ENCODE measurements at places on chromosomes 7 and 10. TPM values are rescaled to one million over a fixed set of nuclear protein-coding genes. Genes with fewer than 3 reads are reported as not detected.

Gene RET
- not detected for total RNA-seq

Gene CYP3A5
- 70.7 TPM for total RNA-seq

Gene TMEM236
- 0.51 TPM for total RNA-seq

Gene TM9SF3
- total RNA-seq, result 177 TPM

Gene CTNNA3
- not detected for total RNA-seq

Gene SPDYE17
- not detected for total RNA-seq

Gene CTAGE8
- total RNA-seq, result 4.3 TPM

Gene IPMK
- total RNA-seq, result 10.7 TPM

DNA sequence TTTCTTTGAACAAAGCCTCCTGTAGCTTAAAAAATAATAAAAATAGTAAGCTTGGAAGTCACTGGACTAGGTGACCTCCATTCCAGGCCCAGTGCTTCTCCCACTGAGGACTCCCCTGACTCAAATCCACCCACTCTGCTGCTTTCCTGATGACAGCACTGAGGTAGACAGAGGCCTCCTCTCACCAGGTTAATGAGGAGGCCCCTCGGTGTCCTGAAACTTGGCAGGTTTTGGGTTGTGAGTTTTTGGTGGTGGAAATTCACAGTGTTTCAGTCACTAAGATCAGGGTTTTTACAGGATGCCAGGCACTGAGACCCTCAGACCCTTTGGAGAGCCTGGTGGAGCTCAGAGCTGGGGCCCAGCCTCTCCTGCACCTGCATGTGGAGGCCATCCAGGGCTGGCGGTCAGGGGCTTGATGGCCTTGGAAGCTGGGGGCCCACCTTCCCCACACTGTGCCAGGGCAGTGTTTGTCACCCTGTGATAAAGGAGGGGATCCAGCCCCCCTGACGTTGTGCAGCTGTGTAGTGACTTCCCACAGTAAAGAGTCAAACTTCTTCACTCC lies 19.1 kb downstream of the TSPAN14 start:
- DNase-seq, result no peak

DNA sequence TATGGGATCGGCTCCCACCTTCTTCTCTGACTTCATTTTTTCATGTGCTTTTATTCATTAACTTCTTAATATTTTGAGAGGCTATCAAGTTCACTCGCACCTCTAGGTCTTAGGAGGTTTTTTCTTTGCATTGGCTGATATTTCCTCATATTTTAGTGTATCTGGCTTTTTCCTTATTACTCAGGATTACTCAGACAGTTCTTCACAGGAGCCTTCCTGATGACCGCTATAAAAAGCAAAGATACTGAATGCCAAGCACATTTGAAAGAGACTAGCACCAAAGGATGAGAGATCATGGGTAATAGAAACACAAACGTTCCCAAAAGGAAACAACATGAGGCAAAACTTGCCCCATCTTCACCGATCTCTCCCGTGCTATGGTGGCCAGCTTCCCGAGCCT lies 409.2 kb upstream of the KLF6 start:
- DNase-seq, result no peak

DNA sequence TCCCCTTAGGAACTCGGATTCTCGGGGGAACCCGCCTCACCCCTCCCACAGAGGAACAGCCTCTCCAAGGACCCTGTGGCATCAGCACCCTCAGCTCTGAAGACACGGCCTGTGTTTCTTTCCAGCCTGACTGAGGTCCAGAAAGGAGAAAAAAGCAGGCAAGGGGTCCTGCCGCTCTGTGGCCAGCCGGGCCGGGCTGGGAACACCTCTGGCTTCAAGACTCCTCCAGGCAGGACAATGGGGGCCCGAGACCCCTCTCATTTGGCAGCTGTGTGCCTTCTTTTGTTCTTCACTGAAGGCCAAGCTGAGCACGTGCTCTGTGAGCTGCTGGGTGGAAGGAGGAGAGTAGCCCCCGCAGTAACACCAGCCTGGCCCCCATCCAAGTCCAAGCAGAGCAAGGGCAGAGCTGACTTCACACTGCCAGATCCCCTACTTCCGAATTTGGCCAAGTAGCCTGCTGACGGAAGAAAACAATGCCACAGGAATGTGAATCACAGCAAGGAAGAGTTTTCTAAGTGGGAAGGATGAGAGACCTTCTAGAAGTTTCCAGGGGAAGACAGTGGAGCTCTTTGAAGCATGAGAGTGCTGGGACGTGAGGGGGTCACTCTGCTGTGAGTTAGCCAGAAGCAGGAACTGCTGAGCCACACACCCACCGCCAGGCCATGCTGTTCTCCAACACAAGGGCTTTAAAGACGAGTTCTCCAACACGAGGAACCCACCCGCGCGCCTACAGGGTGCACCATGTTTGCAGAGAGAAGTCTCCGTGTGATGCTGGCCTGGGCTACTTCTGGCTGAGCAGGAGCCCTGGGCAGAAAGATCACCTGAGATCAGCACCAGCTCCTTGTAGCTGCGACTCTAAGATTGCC lies 3.1 kb downstream of the CNPY1 start:
- no peak for DNase-seq

DNA sequence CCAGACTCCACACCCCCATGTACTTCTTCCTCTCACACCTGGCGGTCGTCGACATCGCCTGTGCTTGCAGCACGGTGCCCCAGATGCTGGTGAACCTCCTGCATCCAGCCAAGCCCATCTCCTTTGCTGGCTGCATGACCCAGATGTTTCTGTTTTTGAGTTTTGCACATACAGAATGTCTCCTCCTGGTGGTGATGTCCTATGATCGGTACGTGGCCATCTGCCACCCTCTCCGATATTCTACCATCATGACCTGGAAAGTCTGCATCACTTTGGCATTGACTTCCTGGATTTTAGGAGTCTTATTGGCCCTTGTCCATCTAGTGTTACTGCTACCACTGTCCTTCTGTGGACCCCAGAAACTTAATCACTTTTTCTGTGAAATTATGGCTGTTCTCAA lies 4.8 kb downstream of the OR2A25 start:
- no peak for DNase-seq

GRCh38 chr10:30705625-30706149 lies 76.1 kb upstream of the LYZL2 start:
- DNase-seq, result no peak

DNA sequence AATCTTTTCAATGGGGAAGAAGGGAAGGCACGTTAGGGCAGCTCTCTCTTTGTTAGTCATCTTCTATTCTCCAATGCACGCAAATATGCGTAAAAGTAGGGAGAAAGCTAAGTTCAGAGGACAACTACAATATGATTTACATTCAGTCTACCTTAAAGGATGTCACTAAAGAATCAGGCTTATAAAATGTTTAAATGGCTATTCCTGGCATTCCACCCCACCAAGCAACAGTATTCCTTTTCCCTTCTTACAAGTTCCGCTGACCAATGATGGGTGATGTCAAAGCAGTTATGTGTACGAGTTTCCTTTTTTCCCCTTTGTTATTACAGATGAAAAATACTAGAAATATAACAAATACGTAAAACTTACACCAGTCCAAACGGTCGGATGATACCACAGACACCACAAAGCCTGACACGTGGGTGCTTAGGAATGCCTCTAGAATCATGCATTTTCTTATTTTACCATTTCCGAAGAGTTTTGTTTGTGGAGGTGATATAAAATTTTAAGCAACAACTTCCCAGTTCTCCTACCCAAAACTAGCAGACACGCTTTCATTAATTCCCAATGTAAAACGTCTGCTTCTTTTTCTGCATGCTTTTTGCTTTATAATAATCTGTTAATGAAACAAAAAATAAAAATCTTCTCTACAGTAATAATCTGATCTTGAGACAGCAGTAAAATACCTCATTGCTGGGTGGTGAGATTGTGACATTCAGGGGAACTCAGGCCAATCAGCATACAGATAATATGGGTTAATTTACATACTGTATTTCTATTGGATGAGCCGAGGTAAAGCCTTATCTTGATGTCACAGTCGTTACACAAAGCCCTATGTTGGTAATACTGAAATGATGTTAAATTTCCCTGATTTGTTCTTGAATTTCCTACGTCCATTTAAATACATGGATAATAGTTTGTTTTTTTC lies 708 bp upstream of the GPR85 start:
- DNase-seq, result no peak

GRCh38 chr7:1927937-1928644 lies 258.0 kb downstream of the ELFN1 start:
- DNase-seq, result no peak

GRCh38 chr7:92228100-92228499 lies 17.6 kb downstream of the KRIT1 start:
- DNase-seq, result no peak

- peak; percentile 59 for DNase-seq
These were observed 818.6 kb downstream of the GRID1 start for GRCh38 chr10:85548034-85548433.

GRCh38 chr7:103712991-103713778 lies 267.2 kb upstream of the SLC26A5 start:
- no peak for DNase-seq

DNA sequence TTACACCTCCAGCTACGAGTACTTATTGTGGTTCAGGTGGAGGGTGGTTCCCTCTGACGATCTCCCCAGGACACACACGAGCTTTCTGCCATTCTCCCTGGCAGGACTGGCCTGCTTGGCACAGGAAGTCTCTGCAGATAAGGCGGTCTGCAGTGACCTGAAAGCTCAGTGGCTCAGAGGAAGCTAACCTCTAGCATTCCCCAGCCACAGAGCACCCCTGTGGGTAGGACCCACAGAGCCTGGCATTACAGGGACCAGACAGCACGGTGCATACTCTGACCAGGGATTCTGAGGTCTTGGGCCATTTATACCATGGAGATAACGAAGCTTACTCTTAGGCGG lies 1.9 kb upstream of the GPR146 start:
- DNase-seq, result no peak

GRCh38 chr10:128137877-128138276 lies 11.7 kb upstream of the MKI67 start:
- DNase-seq, result no peak

GRCh38 chr7:2539031-2539911 lies 16.1 kb downstream of the BRAT1 start:
- DNase-seq, result no peak

GRCh38 chr7:68684246-68684839 lies 913.9 kb upstream of the AUTS2 start:
- no peak for DNase-seq

DNA sequence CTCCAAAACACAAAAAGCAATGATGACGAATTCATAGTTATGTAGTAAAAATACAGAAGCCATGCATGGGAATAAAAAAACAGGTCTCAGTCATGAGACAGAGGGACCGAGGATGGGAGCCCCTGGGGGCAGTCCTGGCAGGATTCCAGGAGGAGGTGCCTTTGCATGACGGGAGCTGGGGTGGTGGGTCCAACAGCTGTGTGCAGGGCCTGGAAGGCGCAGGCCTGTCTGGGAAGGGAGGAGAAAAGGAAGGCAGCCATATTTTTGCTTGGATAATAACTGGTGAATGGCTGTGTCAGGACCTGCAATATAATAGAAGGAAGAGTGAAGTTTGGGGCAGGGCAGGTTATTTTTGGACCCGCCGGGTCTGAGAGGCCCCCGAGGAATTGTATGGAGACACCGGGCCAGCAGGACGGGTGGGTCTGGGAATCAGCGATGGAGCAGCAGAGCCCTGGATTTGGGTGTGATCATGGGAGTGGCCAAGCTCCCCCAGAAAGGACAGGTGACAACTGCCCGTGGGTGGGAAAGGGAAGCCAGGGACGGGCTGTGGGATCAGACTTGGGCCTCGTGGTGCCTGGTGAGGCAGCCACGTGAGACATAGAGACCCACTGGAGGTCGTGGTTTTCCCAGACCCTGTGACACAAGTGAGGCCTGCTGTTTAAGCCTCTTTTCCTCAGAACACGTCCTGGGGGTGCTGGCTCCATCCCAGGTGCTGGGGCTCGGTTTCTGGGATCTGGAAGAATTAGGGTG lies 2.9 kb upstream of the JAKMIP3 start:
- no peak for DNase-seq

- no peak for DNase-seq
These were observed 72.0 kb downstream of the GFRA1 start for GRCh38 chr10:116201011-116201410.

GRCh38 chr10:58967551-58968388 lies 208.7 kb upstream of the PHYHIPL start:
- DNase-seq, result peak; percentile 36

GRCh38 chr10:71696628-71697326 lies 22.8 kb downstream of the C10orf105 start:
- DNase-seq, result peak; percentile 81

- peak; percentile 80 for DNase-seq
These were observed 805 bp downstream of the RASGEF1A start for GRCh38 chr10:43265799-43266721.

- DNase-seq, result no peak
These were observed 18.3 kb upstream of the ELMO1 start for GRCh38 chr7:37467002-37467401.

DNA sequence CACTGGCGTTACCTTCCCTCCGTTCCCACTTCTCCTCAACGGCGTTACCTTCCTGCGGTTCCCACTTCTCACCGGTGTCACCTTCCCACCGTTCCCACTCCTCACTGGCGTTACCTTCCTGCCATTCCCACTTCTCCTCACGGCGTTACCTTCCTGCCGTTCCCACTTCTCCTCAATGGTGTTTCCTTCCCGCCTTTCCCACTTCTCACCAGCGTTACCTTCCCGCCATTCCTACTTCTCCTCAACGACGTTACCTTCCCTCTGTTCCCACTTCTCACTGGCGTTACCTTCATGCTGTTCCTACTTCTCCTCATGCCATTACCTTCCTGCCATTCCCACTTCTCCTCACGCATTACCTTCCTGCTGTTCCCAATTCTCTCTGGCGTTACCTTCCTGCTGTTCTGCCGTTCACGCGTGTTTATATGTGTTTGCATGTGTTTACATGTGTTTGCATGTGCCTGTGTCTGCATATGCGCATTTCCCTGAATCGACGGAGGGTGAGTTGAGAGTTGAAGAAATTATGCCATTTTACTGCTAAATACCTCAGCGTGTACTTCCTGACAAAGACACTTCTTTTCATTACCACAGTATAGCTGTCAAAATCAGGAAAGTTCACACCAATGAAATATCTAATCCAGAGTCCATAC lies 23.2 kb upstream of the CFAP46 start:
- DNase-seq, result no peak

- DNase-seq, result no peak
These were observed 172.8 kb downstream of the TAX1BP1 start for GRCh38 chr7:27912751-27913150.

DNA sequence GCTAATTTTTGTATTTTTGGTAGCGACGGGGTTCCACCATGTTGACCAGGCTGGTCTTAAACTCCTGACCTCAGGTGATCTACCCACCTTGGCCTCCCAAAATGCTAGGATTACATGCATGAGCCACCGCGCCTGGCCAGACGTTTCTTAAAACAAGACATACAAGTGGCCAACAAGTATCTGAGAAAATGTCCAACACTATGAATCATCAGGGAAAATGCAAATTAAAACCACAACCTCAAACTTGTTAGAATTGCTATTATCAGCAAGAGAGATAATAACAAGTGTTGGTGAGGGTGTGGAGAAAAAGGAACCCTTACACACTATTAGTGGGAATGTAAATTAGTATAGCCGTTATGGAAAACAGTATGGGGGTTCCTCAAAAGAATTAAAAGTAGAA lies 148.6 kb downstream of the SUGCT start:
- DNase-seq, result no peak
